Dermis microvascular lymphatic vessel endothelial cell (primary cell): ENCODE measurements at places on chromosomes 1 and 21. TPM values are rescaled to one million over a fixed set of nuclear protein-coding genes. Genes with fewer than 3 reads are reported as not detected.

The DNASE2B gene
- not detected in 2 replicates for total RNA-seq

The CELA3A gene
- not detected in 2 replicates for total RNA-seq

The LCE1E gene
- total RNA-seq = not detected in 2 replicates

The AMPD1 gene
- total RNA-seq = not detected in 2 replicates

The C1orf52 gene
- 12.3 and 16.2 TPM in 2 replicates for total RNA-seq

The TEX38 gene
- total RNA-seq = not detected in 2 replicates

The ASTN1 gene
- not detected in 2 replicates for total RNA-seq

The REN gene
- 0.13 TPM in 1 of 2 replicates, not detected in the other for total RNA-seq

The DMAP1 gene
- 11.4 and 16.8 TPM in 2 replicates for total RNA-seq

The CACYBP gene
- 115 and 218 TPM in 2 replicates for total RNA-seq

The GCSAML gene
- total RNA-seq = not detected in 2 replicates

The S100A7 gene
- total RNA-seq = not detected in 2 replicates

- DNase-seq = peak; percentile 75
These were observed 458 bp downstream of the CRABP2 start for GRCh38 chr1:156704930-156705320.

DNA sequence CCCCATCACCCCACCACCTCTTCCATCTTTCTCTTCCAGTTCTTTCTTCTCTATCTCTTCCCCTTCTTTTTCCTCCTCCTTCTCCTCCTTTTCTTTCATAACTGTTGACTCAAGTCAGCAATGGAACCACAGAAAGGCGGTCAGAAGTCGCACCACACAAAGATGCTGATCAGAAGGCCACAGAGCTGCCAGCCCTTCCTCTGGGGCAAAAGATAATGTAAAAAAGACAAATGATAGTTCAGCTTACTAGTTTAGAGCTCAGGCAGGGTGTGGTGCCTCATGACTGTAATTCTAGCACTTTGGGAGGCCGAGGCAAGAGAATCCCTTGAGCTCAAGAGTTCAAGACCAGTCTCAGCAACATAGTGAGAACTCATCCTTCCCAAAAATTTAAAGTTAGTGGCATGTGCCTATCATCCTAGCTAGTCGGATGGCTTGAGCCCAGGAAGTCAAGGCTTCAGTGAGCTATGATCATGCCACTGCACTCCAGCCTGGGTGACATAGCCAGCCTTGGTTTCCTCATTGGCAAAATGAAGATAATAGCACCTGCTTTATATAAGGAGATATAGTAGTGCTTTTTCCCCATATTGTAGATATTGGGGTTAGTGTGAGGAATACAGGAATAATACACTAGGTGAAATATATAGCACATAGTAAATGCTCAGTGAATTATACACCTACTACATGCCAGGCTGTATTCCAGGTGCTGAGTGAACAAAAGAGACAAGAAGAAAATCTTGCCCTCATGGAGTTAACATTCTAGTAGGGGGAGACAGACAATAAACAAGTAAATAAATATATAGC lies 12.5 kb upstream of the IGSF3 start:
- no peak for DNase-seq

- DNase-seq = no peak
These were observed 33.8 kb downstream of the SIM2 start for GRCh38 chr21:36732761-36733160.

DNA sequence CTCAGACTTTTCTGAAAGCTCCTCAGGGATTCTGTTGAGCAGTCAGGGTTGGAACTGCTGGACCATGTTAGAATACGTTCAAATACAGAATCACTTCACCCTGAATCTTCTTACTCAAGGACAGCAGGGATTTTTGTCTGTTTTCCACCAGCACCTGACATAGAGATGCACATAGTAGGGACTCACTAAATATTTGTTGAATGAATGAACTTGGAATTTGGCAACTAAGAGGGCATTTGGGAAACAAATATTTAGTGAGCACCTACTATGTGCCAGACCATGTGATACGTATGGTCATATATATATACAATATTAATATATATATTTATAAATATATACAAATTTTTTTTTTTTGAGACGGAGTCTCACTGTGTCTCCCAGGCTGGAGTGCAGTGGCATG lies 4.6 kb upstream of the FBXO42 start:
- DNase-seq = no peak

GRCh38 chr1:111499026-111499785 lies 4.2 kb downstream of the ADORA3 start:
- DNase-seq = no peak

DNA sequence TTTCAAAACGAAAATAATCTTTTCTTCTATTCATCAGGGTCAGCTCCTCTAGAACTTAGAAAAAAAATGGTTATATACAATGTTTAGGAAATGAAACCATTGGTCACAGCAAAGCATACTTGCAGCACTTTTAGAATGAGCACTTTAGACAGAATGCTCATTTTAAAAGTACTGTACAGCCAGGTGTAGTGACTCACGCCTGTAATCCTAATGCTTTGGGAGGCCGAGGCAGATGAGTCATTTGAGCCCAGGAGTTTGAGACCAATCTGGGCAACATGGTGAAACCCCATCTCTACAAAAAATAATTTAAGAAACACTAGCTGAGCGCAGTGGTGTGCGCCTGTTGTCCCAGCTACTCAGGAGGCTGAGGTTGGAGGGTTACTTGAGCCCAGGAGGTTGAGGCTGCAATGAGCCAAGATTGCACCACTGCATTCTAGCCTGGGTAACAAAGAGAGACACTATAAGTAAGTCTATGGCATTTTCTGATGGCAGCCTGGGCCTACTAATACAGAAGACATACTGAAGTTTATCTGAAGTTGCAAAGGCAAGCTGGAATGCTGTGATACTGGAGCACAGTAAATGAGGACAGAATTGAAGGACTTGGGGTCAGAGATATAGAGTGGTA lies 48.9 kb upstream of the ZNF326 start:
- no peak for DNase-seq

DNA sequence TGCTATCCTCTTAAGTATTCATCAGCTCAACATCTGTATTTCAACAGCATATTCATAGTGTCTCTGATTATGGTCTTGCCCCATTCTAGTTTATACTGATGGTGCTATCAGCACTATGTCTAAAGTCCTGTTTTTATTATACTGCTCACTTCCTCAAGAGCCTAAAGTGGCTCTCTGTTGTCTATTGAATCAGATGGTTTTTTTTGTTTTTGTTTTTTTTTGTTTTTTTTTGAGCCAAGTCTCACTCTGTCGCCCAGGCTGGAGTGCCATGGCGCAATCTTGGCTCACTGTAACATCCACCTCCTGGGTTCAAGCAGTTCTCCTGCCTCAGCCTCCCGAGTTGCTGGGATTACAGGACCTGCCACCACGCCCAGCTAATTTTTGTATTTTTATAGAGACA lies 6.1 kb downstream of the STX12 start:
- no peak for DNase-seq

DNA sequence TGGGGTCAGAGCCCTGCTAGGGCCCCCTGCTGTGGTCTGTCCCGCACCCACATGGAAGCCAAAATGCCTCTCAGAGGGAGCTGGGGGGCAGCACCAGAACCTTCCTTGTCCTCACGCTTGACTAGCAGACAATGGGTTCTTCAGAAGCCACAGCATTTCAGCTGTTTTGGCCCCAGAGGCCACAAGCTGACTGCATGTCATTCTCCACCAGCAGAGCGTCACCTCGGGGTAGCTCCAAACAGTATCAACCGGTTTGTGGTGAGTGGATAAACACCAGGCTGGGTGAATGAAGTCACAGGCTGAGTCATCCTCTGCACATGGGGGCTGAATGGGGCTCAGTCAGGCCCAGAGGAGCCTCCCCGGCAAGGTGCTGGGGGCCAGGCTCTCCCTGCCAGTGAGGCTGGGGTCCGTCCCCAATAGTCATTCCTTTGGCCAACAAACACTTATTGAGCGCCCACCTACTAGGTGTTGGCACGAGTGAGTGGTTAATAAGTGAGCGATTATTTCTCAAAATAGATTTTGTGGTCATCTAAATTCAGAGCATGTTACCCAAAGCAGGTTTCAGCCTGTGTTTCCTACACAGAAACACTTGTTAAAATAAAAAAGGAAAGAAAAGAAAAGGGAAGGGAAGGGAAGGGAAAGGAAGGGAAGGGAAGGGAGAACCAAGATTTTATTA lies 9.1 kb downstream of the OLIG1 start:
- no peak for DNase-seq

DNA sequence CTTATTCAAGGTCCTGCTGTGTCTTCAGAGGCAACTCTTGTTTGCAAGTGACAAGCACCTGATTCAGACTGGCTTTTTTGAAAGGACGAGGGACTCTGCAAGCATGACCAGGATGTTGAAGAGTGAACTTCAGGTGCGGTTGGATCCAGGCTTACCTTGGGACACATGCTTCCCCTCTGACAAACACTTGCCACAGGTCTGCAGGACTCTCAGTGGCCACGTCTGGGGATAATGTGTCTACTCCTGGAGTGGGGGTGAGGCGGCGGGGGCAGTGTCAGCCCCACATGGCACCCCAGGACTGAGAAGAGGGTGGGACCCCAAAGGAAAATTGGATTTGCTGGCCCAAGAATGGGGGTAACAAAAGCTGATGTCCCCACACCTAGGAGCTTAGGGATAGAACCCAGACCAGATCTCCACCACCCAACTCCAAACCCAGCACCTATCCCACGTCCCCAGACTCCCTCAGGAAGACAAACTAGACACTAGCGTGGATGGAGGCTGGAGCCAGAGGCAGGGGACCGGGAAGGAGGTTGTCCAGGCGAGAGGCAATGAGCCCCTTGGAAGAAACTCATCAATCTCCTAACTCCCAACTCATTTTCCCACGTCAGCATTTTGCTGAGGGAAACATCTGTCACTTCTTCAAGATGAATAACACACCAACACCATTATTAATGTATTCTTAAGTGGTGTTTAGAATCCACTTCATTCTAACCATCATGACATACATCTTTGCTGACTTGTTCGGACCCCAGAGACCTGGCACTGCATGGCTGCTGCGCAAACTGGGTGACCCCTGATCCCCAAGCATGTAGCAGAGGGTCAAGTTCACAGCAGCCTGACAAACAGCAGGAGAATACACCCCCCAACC lies 32.0 kb upstream of the LAPTM5 start:
- no peak for DNase-seq

GRCh38 chr1:54371038-54371941 lies 34.9 kb downstream of the SSBP3 start:
- DNase-seq = no peak

- no peak for DNase-seq
These were observed 72.8 kb upstream of the CD55 start for GRCh38 chr1:207248544-207249198.

DNA sequence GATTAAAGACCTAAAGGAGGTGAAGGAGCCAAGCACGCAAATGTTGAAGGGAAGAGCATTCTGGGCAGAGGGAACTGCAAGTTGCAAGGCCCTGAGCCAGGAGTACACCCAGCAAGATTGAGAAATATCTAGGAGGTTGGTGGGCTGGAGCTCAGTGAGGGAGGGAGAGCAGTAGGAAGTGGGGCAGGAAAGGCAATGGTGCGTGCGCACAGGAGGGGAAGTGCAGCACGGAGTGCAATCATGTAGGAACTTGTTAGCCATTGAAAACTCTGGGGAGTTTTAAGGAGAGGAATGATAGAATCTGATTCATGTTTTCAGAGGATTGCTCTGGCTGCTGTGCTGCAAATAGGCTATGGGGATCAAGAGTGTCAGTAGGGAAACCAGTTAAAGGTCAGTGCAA lies 13.2 kb upstream of the IGSF3 start:
- DNase-seq = no peak

- no peak for DNase-seq
These were observed 90.0 kb downstream of the PAPPA2 start for GRCh38 chr1:176552999-176553398.

DNA sequence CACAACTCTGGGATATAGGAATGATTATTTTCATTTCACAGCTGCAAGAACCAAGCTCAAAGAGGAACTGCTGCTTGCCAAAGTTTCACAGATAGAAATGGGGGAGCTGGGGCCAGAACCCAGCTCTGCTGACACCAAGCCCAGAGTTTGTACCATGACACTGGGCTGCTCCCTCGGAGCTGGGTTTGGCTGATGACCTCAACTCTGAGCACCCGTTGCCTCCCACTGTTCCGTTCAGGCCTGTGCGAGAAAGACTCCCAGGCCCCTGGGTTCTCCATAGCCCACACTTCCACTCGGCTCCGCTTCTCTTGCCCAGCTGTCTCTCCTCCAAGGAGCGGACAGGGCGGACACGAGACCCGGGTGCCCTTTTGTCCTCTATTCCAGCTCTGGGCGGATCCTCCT lies 55.2 kb downstream of the NGF start:
- DNase-seq = no peak

GRCh38 chr1:84117868-84118267 lies 26.2 kb upstream of the PRKACB start:
- no peak for DNase-seq
